ENCODE measurements at places on chromosomes 3 and 15. TPM values are rescaled to one million over a fixed set of nuclear protein-coding genes. Genes with fewer than 3 reads are reported as not detected.

The GOLGA8S gene
- total RNA-seq = 0.17 TPM

- no peak for DNase-seq
Observed at GRCh38 chr3:30073622-30074021, 532.8 kb upstream of the TGFBR2 start.

GRCh38 chr3:117837391-117837790, 1127.8 kb downstream of the TUSC7 start:
- no peak for DNase-seq

- DNase-seq = no peak
Observed at GRCh38 chr3:115321400-115321805, 174.3 kb upstream of the ZBTB20 start.

GRCh38 chr15:45179221-45179985, 8.4 kb downstream of the SHF start:
- DNase-seq = no peak

DNA sequence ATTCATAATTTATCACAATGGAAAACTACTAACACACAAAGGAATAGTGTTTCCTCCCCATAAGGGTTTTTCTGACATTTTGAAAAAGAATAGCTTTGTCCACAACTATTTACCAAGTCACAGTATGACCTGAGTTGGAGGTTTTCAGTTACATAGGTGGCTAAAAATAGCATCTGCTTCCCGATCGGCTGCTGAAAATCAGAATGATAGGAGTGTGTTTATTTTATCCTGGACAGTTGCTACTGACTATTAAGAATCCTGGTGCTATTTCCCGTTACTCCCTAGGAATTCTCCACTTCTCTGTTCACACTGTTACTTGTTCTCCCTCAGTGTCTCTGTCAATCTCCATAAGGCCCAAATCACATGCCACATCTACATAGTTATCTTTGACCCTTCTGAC, 353.9 kb upstream of the RARB start:
- DNase-seq = no peak

- DNase-seq = no peak
Observed at GRCh38 chr3:186640929-186641328, 730 bp downstream of the FETUB start.

The IL17RB gene
- not detected for total RNA-seq

The CHAC1 gene
- 0.81 TPM for total RNA-seq

The SLC27A2 gene
- total RNA-seq = 2.0 TPM

DNA sequence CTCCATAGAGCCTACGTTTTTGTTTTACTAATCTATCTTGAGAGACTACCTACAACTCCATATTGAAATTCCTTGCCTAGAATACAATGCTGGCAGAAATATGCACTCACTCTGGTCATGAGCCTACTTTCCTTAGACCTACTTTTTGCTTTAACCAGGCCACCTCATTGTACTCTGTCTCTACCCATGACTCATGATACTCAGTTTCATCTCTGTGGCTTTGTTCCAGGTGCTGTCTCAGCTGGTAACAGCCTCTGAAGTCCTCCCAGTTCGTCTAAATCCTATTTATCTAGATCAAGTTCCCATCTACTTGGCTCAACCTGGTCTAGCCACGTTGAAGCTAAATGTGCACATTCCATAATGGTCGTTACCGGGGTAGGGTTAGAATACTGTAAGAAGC, 536.4 kb downstream of the RSL24D1 start:
- no peak for DNase-seq

DNA sequence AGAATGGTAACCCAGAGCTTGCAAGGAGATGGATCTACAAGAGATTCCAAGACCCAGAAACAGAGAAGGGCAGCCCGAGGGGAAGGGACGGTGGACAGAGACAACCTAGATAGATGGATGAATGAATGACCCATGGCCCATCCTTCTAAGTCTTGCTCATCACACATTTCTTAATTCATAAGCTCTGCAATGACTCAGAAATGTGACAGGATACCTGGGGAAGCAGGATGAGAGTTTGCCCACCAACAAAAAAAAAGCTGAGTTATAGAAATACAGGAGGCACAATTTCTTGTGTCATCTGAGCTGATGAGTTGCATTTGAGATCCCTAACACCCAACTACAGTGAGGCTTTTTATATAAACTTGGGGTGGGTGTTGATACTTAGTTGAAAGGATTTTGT, 76.6 kb downstream of the CNTN3 start:
- DNase-seq = no peak

The CATSPER2 gene
- total RNA-seq = 1.4 TPM

The MAN2C1 gene
- 84.9 TPM for total RNA-seq

The TGM5 gene
- total RNA-seq = 72.5 TPM

DNA sequence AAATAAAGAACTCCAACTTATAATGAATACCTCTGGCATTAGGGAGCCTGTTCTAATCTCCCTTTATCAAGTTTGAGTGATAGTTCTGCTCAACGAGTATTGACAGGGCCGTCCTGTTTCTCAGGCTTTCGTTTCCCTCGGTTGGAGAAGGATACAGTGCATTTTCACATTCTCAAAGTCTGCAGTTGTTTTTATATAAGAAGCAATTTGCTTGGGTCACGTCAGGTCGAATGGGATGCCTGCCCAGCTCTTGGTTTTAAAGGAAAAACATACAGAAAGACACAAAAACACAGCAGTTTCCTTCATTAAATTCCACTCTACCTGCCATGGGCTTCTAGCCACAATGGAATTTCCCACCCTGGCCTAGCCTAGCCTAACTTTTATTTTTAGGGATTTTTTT, 366.3 kb downstream of the TIGIT start:
- DNase-seq = peak; percentile 45

DNA sequence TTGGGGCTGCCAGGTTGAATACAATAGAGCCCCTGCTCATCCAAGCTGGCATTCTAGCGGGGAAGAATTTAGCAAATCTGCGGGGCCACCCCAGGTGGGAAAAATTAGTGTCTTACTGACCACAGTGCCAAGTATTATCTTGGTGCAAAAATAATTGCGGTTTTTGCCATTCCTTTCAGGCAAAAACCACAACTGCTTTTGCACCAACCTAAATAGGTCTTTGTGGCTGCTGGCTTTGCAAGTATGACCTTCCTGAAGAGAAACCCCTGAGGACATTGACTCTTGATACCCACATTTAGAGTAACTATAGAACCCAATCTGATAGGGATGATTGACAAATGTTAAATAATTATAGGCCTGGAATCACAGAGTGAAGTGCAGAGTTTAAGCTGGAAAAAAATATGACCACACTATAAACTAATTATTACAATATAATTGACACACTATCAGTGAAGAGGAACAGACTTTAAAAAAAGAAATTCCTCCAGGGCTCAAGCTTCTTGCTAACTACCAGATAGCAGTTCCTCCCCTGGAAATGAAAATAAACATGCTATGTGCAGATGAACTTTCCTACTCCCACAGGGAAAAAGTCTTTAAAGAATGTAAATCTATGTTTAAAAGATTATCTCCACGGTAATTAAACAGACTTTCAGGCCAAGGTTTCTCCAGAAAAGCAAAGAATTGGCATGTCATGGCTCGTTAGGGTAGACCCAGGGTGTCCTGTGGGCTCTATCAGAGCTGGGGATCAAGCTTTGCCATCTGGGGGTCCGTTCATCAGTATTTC, 34.4 kb downstream of the CA12 start:
- DNase-seq = no peak

DNA sequence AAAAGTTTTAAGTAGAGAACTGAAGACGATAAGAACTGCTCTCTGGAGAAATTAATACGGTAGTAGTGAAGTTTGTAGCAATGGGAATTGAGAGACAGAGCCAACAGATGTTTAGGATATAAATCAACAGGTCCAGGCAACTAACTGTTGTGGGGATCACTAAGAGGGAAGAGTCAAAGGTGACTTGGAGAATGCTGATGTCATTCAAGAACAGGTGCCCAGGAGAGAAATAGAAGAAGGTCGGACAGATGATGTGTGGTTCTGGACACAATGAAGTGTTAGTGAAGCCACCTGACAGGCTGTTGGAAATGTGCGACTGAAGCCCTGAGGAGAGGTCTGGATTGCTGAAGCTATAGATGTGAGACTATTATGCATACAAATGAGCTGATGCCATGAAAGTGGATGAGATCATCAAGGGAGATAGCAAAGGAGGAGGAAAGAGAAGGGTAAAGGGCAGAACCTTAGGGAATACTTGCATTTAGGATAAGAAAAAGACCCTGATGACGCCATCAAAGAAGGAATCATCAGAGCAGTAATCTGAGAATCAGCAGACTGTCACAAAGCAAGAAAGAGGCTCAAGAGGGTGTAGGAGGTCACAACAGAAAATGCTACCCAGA, 183.7 kb downstream of the FRMD5 start:
- DNase-seq = no peak

DNA sequence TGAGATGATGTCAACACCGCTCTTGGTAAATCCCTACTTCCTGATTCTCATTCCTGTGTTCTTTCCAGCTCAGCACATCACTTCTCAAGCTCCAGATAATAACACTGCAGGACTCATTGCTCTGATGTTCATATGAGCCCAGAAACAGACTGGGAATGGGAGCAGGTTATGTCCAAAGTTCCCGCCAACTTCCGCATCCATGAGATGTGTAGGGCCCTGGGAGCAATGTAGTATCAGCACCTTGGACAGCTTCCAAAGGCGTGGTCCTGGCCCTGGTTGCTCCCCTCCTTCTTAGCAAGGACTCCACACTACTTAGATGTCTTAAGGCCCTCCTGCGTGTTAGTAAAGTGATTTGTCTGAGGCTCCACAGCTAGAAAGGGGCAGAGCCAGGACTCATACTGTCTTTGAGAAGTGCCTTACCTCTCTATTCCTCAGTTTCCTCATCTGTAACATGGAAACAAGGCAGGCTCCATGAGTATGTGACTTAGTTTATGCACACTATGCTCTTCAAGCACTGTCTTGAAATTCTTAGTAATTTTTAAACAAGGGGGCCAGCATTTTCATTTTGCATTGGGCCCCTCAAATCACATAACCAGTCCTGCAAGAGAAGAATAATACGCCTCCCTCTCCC, 27.9 kb upstream of the SLC6A1 start:
- DNase-seq = no peak

The SLC28A2 gene
- not detected for total RNA-seq

The HRG gene
- total RNA-seq = not detected

DNA sequence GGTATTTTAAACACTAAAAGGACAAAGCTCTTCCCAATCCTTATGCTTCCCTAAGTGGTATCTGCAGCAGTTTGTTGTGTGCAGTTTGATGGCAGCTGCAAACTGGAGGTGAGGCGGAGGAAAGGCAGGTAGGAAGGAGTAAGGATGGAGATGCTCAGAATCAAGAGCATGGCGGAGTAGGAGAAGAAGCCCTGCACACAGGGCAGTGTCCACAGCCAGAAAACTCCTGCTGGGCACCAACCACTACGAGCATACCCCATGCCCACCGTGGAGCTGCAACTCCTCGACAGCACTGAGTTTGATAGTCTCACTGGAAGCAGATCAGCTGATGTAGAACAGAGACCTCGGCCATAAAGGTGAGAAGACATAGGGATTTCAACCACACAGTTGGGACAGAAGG, 30.3 kb upstream of the ESYT3 start:
- no peak for DNase-seq

The PRRT3 gene
- total RNA-seq = 4.8 TPM

- DNase-seq = no peak
Observed at GRCh38 chr3:135041601-135042000, 246.5 kb downstream of the EPHB1 start.

DNA sequence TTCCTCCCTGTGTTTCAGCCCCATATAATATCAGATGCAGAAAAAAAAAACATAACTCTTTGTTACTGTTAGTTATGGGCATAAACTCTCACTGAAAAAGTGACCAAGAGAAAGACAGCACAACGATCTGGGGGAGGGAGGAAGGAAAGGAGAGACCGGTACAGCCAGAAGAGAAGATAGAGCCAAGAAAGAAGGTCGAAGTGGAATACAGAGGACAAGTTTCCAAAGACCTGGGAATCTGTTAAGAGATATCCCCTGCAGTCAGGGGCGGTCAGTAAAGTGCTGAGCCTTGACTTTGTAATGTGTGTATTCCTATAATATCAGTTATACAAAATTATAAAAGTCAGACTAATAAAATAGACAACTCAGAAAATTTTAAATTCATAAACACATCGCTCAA, 3.3 kb downstream of the ALDH1A2 start:
- DNase-seq = no peak

The GOLGA8J gene
- not detected for total RNA-seq

The KY gene
- 35.6 TPM for total RNA-seq
